Sigmoid colon (tissue), 7 donors: ENCODE measurements at places on chromosomes 11 and 22. TPM values are rescaled to one million over a fixed set of nuclear protein-coding genes. Genes with fewer than 3 reads are reported as not detected.

The LGALS12 gene
- total RNA-seq, result 5.4 TPM

The DNAJB13 gene
- total RNA-seq, result 0.27 TPM

The GRIA4 gene
- total RNA-seq, result 1.9 TPM

The ARHGEF17 gene
- total RNA-seq, result 38.2 TPM
